ENCODE measurements at places on chromosomes 2 and 18.

DNA sequence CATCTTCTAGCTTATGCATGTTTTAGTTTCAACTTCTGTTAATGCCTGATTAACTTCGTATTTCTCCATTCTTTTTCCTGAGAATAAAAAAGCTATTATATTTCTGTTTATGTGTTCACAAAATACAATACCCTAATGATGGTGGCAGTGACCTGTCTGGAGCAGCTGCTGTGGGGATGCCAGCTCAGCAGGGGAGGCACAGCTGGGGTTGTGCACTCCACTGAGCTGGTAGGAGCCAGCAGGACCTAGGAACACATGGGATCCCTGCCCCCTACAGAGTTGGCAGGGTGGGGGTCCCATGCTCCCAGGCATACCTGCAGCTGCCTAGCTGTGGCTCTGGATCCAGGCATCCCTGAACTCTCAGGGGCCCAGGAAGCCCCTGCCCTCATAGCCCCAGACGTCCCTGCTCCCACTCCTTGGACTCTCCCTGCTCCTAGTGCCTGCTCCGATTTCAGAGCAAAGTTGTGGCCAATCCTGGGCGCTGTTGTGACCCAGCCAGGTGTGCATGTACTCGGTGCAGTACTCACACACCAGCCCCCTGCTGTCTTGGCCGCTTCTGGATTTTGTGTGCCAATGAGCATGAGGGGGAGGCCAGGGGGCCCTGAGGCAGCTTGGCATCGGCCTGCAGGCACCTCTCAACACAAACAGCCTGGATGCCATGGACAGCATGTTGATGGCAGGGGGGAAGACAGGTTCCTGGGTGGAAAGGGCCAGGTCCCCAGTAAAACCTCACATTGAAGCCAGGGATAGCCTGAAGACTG lies 546.0 kb downstream of the ZNF804A start:
- H3K4me1 ChIP-seq = no peaks in the 10 kb centered on the region
- H3K27me3 ChIP-seq = no peaks in the 10 kb centered on the region
- no peak overlapping the region for H3K4me3 ChIP-seq
- no peaks in the 10 kb centered on the region for H3K36me3 ChIP-seq

- no peak for DNase-seq
- no peak overlapping the region for H3K27ac ChIP-seq
- H3K4me3 ChIP-seq = no peak overlapping the region
- H3K36me3 ChIP-seq = no peaks in the 10 kb centered on the region
Measured at GRCh38 chr2:53654396-53654795, 113.2 kb upstream of the CHAC2 start.

GRCh38 chr2:18536100-18536499 lies 24.4 kb downstream of the RDH14 start:
- H3K27ac ChIP-seq = no peak overlapping the region
- no peaks in the 10 kb centered on the region for H3K27me3 ChIP-seq
- no peaks in the 10 kb centered on the region for H3K36me3 ChIP-seq
- no peak overlapping the region for H3K4me3 ChIP-seq
- no peaks in the 10 kb centered on the region for H3K4me1 ChIP-seq
- no peak for DNase-seq

DNA sequence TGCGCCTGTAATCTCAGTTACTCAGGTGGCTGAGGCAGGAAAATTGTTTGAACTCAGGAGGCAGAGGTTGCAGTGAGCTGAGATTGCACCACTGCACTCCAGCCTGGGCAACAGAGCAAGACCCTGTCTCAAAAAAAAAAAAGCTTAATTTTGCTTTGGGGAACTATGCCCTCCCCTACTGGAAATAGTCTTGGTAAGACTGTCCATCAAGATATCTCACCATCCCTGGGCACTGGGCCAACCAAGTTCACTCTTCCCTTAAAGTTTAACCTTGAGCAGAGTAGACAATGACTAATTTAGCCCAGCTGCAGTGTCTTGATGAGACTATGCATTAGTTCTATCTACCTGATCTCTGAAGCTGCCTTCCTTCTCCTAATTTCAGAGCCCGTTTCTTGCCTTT lies 44.7 kb downstream of the ASXL2 start:
- no peaks in the 10 kb centered on the region for H3K27me3 ChIP-seq
- H3K36me3 ChIP-seq = no peaks in the 10 kb centered on the region
- H3K4me1 ChIP-seq = no peaks in the 10 kb centered on the region
- H3K27ac ChIP-seq = no peak overlapping the region
- H3K4me3 ChIP-seq = no peak overlapping the region

- H3K4me1 ChIP-seq = no peaks in the 10 kb centered on the region
- no peak overlapping the region for H3K27ac ChIP-seq
Measured at GRCh38 chr2:219870041-219870440, 242.6 kb downstream of the SLC4A3 start.

All from ascending aorta (tissue), 2 donors.